Left cardiac atrium (tissue), 4 donors: ENCODE measurements at places on chromosomes 11 and 22. TPM values are rescaled to one million over a fixed set of nuclear protein-coding genes. Genes with fewer than 3 reads are reported as not detected.

DNA sequence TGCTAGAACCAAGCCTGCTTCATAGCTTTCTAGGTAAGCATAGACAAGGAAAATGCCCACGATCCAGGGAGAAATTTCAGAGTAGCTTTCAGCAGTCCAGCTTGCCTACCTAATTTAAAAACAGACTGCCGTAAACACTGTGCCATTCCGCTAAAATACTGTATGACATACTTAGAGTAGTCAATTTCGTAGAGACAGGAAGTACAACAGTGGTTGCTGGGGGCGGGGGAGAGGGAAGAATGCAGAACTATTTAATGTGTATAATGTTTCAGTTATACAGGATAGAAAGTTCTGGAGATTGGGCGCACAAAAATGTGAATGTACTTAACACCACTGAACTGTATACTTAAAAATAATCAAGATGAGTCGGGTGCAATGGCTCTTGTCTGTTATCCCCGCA, 56.7 kb downstream of the C11orf58 start:
- no peak for DNase-seq

DNA sequence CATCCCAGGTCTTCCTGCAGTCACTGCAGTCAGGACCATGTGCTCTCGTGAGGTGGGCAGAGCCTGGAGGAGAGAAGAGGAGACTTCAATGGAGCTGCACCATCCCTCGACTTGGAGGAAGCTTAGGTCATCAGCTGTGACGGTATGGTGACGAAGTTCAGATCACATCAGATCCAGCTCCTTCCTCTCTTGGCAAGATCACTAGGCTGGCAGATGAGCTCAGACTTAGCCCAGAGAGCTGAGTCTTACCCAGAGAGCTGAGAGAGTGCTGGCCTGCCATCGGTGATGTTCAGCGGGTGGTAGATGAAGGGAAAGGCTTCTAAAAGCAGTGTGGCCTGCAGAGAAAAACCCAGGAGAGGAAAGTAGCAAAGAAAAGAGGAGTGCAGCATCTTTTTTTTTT, 1.8 kb upstream of the SLC15A3 start:
- no peak for DNase-seq

- DNase-seq = no peak
Measured at GRCh38 chr11:13310443-13310842, 32.9 kb downstream of the BMAL1 start.

DNA sequence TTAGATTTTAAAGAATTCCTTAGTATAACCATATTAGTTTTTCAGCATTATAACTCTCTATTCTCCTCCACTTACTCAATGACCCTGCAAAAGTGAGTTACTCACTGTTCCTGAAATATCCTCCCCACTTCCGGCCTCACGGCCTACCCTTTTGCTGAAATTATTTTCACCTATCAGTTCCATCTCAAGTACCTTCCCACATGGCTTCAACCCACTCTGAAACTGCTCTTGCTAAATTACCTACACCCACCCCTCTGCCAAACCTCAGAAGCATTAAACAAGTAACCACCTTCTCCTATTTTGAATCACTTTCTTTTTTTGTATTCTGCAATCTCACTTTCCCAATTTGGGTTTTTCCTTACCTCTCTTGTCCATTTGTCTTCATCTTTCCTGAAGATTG, 37.7 kb downstream of the OR5P2 start:
- no peak for DNase-seq

- no peak for DNase-seq
Measured at GRCh38 chr11:29634244-29634643, 382.6 kb downstream of the KCNA4 start.

Gene MYH9
- 367 TPM for total RNA-seq

Gene UPK2
- total RNA-seq = not detected

Gene ZNF214
- 1.4 TPM for total RNA-seq

Gene MICAL2
- 128 TPM for total RNA-seq

Gene GLYATL2
- total RNA-seq = not detected

Gene OR8A1
- not detected for total RNA-seq
